Prostate gland (tissue), 2 donors: ENCODE measurements at places on chromosomes 13 and 19.
A peak's percentile ranks its signal among the peaks of the same experiment; 100 is the strongest.

DNA sequence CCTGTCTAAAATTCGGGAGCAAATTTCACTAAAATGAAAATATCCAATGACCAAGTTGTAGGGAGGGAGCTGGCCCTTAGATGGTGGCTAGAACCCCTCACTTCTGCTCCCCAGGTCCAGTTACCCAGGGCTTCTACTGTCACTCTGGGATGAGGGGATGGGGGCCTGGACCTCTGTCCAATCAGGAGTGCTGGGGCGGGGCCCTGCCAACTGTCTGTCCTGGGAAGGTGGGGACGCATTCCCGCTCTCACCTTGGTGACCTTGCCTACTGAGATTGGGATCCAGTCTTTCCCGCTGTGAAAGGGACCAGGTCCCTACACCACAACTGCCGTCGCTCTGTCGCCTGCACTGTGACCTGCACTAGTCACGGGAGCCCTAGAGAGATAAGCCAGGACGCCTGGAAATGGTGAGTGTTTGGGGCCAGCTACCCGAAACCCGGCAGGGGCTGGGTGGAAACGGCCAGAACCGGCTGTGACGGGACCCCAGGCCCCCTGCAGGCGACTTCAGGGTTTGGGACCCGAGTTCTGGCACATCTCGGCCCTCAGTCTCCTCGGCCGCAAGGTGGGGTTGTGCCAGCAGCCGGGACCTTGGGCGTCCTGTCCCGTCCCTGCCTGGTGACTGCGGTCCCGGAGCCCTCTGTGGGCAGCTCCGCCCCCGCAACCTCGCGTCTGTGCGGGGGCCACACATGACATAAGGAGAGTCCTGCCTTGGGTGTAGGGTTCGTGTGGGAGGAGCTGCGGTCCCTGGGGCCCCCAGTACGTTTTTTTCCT, 22.8 kb downstream of the ZNF20 start:
- DNase-seq: no peak
- H3K36me3 ChIP-seq: no peaks in the 10 kb centered on the region
- H3K27me3 ChIP-seq: no peaks in the 10 kb centered on the region
- H3K27ac ChIP-seq: no peak overlapping the region
- no peak overlapping the region for H3K4me3 ChIP-seq
- H3K4me1 ChIP-seq: no peaks in the 10 kb centered on the region

GRCh38 chr19:913080-913748, at the start of gene R3HDM4:
R3HDM4 (minus strand) TSS chr19:913219; CDS start chr19:913157, 62 bp downstream.
- H3K27me3 ChIP-seq: peaks cover 7% of the 10 kb centered on the region
- H3K4me1 ChIP-seq: peaks cover 11% of the 10 kb centered on the region
- H3K4me3 ChIP-seq: peak within 1 kb of the TSS; percentile 92
- peak; percentile 80 for DNase-seq
- peak within 1 kb of the TSS; percentile 93 for H3K27ac ChIP-seq

- no peaks in the 10 kb centered on the region for H3K27me3 ChIP-seq
- no peaks in the 10 kb centered on the region for H3K36me3 ChIP-seq
Measured at GRCh38 chr13:36418022-36418805, 14.1 kb upstream of the CCNA1 start.

DNA sequence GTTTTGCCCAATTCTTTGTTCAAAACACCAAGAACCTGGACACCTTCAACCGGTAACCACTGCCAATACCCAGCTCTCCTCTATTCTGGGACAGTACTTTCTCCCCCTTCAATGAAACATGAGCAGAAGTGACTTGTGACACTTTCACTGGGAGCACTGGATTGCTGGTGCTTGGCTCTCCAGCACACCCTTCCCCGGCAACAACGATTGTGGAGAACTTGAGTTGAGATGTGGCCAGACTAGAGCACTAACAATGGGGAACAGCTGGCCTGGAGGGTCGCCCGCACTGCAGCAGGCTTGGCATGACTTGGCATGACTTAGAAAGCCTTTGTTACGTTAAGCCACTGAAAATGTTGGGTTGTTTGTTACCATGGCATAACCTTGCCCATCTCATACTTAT, 7.5 kb upstream of the B3GLCT start:
- no peak for DNase-seq
- no peaks in the 10 kb centered on the region for H3K27me3 ChIP-seq
- H3K27ac ChIP-seq: no peak overlapping the region

DNA sequence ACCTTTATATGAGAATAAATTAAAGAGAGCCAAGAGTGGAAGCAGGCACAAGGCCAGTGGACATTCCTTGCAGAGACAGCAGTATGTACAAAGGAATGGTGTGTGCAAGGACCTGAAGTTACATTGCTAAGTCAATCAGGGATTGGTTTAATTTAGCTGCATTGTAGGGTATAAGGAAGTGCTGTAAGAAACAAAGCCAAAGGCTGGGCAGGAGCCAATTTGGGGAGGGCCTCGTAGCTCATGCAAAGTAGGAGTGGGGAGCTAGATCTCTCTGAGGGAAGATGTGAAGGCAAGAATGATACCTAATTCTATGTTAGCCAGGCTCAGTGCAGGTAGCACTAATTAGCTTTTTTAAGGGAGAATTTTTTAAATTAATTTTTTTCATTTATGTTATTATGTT, 76.7 kb downstream of the SLAIN1 start:
- no peaks in the 10 kb centered on the region for H3K27me3 ChIP-seq
- H3K4me1 ChIP-seq: no peaks in the 10 kb centered on the region
- no peak for DNase-seq
- H3K36me3 ChIP-seq: no peaks in the 10 kb centered on the region
- no peak overlapping the region for H3K4me3 ChIP-seq

GRCh38 chr19:29653398-29653797, 11.9 kb upstream of the PLEKHF1 start:
- H3K4me1 ChIP-seq: no peaks in the 10 kb centered on the region
- H3K27me3 ChIP-seq: no peaks in the 10 kb centered on the region
- H3K4me3 ChIP-seq: no peak overlapping the region
- H3K27ac ChIP-seq: no peak overlapping the region

GRCh38 chr19:45637890-45638667, 1.1 kb downstream of the EML2 start:
- H3K27me3 ChIP-seq: no peaks in the 10 kb centered on the region
- peak overlapping the region; percentile 69 for H3K4me3 ChIP-seq
- no peak overlapping the region for H3K27ac ChIP-seq
- H3K4me1 ChIP-seq: peaks cover 6% of the 10 kb centered on the region
- H3K36me3 ChIP-seq: no peaks in the 10 kb centered on the region

DNA sequence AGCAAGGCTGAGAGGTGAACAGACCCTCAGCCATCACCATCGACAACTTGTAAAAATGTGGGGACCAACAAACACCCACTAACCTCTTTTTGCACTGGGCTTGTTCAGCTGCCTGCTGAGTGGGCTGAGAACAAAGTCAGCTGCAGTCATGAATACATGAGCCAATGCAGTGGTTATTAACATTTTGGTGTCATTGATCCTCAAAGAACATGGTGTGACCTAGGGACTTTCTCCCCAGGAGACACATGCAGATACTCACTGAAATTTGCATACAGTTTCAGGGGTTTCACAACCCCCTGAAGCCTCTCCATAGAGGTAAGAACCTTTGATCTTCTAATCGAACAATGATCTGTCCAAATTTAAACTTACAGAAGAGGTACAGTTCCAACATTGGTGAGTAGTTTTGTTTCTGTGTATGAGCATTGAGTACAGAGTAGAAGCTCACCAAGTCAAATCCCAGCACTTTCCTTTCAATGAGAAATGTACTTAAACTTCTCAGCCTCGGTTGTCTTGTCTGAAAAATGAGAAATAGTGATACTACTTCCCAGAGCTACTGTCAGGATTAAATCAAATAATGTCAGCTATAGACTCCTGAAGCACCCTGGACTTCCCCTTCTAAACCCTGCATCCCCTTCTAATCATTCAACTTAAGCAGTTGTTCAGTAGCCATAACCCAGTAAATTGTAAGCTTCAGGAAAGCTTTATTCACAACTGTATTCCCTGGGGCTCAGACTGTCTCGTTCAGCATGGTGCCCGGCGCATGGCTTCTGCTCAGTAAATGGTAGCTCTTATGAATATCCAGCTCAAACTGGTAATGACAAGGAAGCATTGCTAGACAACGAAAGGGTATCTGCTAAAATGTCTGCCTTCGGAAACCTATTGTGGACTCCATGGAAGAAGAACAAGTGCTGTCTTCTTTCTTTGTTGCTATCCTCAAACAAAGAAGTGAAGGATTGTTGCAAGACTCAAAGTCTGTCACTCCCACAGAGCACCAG, 148.7 kb downstream of the FOXO1 start:
- no peak overlapping the region for H3K27ac ChIP-seq
- H3K4me3 ChIP-seq: no peak overlapping the region
- H3K4me1 ChIP-seq: no peaks in the 10 kb centered on the region
- no peak for DNase-seq
- H3K27me3 ChIP-seq: no peaks in the 10 kb centered on the region

GRCh38 chr13:94063096-94063495, 416.4 kb downstream of the DCT start:
- no peak overlapping the region for H3K4me3 ChIP-seq
- no peaks in the 10 kb centered on the region for H3K4me1 ChIP-seq
- no peaks in the 10 kb centered on the region for H3K36me3 ChIP-seq
- no peaks in the 10 kb centered on the region for H3K27me3 ChIP-seq

GRCh38 chr19:16134510-16134909, 9.0 kb upstream of the HSH2D start:
- no peaks in the 10 kb centered on the region for H3K27me3 ChIP-seq
- no peak overlapping the region for H3K4me3 ChIP-seq
- no peak overlapping the region for H3K27ac ChIP-seq
- H3K4me1 ChIP-seq: no peaks in the 10 kb centered on the region
- DNase-seq: no peak
- H3K36me3 ChIP-seq: peaks cover 8% of the 10 kb centered on the region

DNA sequence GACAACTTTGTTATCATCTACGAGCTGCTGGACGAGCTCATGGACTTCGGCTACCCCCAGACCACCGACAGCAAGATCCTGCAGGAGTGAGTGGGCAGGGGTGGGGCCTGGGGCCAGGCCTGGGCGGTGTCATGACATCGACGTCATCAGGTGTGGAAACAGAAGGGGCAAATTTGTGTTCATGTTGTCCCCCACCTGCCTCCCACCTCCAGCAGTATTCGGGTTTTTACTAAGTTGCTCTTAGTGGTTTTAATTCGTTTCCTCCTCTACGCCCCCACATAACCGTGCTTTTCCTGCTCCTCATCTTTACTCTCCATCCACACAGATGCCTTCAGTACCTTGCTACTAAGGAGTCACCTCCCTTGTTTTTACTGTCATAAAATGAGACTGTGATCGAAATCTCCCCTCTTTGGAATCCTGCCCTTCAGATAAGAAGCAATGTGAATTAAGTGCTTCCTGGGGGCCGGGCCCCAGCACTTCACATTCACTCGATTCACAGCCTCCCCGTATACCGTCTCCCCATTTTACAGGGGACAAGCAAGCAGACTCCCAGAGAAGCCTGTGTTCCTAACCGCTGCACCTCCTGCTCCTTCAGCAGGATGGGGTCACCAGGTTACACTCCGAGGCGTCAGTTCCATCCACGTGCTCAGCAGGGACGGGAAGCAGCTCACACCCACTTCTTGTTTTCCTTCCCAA, 10.5 kb downstream of the AP1M1 start:
- no peaks in the 10 kb centered on the region for H3K4me1 ChIP-seq
- no peak overlapping the region for H3K4me3 ChIP-seq
- H3K36me3 ChIP-seq: peaks cover 6% of the 10 kb centered on the region

GRCh38 chr13:51360489-51360888, 21.0 kb downstream of the SERPINE3 start:
- H3K27me3 ChIP-seq: no peaks in the 10 kb centered on the region
- no peaks in the 10 kb centered on the region for H3K36me3 ChIP-seq
- no peaks in the 10 kb centered on the region for H3K4me1 ChIP-seq
- DNase-seq: no peak
- no peak overlapping the region for H3K27ac ChIP-seq
- H3K4me3 ChIP-seq: no peak overlapping the region

GRCh38 chr13:111203736-111204389, 88.8 kb downstream of the ARHGEF7 start:
- H3K4me3 ChIP-seq: no peak overlapping the region
- no peaks in the 10 kb centered on the region for H3K27me3 ChIP-seq
- no peaks in the 10 kb centered on the region for H3K36me3 ChIP-seq
- no peak for DNase-seq
- H3K4me1 ChIP-seq: peaks cover 6% of the 10 kb centered on the region
- peak overlapping the region; percentile 1 for H3K27ac ChIP-seq

DNA sequence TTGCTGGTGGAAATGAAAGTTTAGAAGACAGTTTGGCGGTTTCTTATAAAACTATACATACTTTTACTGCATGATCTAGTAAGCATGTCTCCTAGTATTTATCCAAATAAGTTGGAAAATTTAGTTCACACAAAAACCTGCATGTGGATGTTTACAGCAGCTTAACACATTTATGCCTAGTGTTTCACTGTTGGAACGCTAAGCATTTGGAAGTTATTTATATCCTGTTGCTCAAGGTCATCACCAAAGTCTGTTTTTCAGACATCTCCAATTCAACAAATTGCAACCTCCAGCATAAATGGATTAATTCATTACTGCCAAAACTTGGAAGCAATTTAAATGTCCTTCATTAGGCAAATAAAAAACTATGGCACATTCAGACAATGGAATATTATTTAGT, 461.8 kb downstream of the SUCLA2 start:
- no peaks in the 10 kb centered on the region for H3K4me1 ChIP-seq
- no peaks in the 10 kb centered on the region for H3K27me3 ChIP-seq

DNA sequence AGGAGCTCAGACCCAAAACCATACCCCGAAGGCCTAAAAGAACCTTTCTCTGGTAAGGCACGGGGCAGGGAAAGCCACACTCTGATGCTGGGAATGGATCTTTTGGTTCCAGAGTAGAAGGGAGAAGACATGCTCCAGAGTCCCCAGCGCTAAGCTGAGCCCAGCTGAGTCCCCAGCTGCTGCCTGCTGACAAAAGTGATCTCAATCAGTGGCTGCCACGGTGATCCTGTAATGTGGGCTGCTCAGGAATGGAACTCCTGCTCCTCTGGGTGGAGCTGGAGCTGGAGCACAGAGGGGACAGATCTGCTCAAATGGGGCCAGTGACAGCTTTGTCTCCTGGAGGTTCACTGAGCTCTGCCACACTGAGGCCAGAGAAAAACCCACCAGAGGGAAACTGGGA, 70.5 kb downstream of the MLLT1 start:
- H3K27me3 ChIP-seq: no peaks in the 10 kb centered on the region
- no peaks in the 10 kb centered on the region for H3K36me3 ChIP-seq
- no peak overlapping the region for H3K27ac ChIP-seq
- no peak for DNase-seq
- H3K4me1 ChIP-seq: no peaks in the 10 kb centered on the region
- no peak overlapping the region for H3K4me3 ChIP-seq

- DNase-seq: no peak
- no peaks in the 10 kb centered on the region for H3K27me3 ChIP-seq
- no peaks in the 10 kb centered on the region for H3K4me1 ChIP-seq
- no peak overlapping the region for H3K4me3 ChIP-seq
- H3K36me3 ChIP-seq: no peaks in the 10 kb centered on the region
Measured at GRCh38 chr13:100887729-100888151, 213.1 kb upstream of the TMTC4 start.

DNA sequence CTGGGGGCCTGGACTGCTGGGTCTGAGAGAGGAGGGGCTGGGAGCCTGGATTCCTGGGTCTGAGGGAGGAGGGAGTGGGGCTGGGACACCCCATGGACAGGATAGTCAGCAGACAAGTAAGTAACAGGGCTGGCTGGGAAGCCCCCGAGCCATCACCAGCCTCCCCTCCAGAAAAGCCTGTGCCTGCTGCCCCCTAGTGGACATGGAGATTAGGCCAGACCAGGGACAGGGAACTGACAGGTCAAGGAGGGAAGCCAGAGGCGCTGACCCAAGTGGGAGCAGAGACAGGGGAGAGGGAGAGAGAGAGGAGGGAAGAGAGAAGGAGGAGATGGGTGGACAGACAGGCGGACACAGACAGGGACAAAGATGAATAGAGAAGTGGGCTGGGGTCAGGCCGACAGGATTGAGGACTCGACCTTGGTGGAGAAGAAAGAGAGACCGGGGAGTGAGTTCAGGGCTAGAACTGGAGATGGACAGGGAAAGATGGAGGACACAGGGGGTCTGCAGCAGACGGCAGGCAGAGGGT, 6.7 kb upstream of the ERFL start:
- DNase-seq: peak; percentile 53
- H3K4me3 ChIP-seq: no peak overlapping the region
- no peaks in the 10 kb centered on the region for H3K36me3 ChIP-seq
- peaks cover 4% of the 10 kb centered on the region for H3K27me3 ChIP-seq
- H3K4me1 ChIP-seq: peaks cover 1% of the 10 kb centered on the region
- no peak overlapping the region for H3K27ac ChIP-seq
